Left lung (tissue), 14 donors: ENCODE measurements at places on chromosomes 16 and 17. TPM values are rescaled to one million over a fixed set of nuclear protein-coding genes. Genes with fewer than 3 reads are reported as not detected.

WFDC1 gene
- 7.7 TPM for polyA plus RNA-seq

TMEM88 gene
- polyA plus RNA-seq = 19.3 TPM

- H3K4me3 ChIP-seq = peak within 1 kb of the TSS; percentile 62
- H3K27ac ChIP-seq = peak within 1 kb of the TSS; percentile 73
- peaks cover 46% of the 10 kb centered on the region for H3K27me3 ChIP-seq
- H3K36me3 ChIP-seq = peaks cover 6% of the 10 kb centered on the region
Observed at GRCh38 chr17:83079352-83079747, at the start of gene METRNL. Gene METRNL, plus strand, starts transcription at chr17:83079609. Its CDS starts 207 bp downstream, at chr17:83079816.

DNA sequence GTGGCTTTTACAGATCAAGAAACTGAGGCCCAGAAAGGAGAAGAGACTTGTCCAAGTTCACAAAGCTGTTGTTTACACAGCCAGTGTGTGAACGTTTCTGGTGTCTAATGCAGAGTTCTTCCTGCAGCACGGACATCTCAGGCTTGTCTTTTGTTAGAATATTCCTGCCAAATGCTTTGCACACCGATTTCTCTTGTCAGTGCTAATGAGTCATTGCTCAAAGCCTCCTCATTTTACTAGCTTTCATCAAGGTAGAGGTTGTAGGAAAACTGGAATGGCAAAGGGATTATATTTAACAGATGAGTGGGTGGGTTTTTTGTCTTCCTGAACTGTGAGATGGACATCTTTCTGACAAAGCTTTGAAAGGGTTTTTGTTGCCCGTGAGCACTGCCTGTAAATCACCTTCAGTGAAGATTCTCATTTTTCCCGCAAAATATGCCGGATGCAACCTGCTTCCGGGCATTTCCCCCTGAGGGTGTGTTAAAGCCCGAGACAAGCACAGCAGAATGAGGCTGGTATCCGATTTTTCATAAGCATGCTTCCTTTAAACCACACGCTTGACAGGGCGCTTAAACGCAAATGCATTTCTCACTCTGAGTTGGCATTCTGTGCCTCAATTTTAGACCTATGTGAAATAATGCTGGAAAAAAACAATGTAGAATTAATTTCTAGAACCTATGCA, 14.7 kb downstream of the PMM2 start:
- no peak for DNase-seq
- H3K27ac ChIP-seq = no peak overlapping the region
- no peaks in the 10 kb centered on the region for H3K36me3 ChIP-seq
- H3K4me1 ChIP-seq = peaks cover 3% of the 10 kb centered on the region
- no peak overlapping the region for H3K4me3 ChIP-seq

GRCh38 chr17:9959377-9959981, 54.4 kb upstream of the RCVRN start:
- peak overlapping the region; percentile 16 for H3K27ac ChIP-seq
- DNase-seq = no peak
- H3K4me3 ChIP-seq = no peak overlapping the region
- H3K27me3 ChIP-seq = peaks cover 31% of the 10 kb centered on the region
- peaks cover 43% of the 10 kb centered on the region for H3K36me3 ChIP-seq

GRCh38 chr16:71929048-71929447, 33.7 kb downstream of the IST1 start:
- peaks cover 81% of the 10 kb centered on the region for H3K36me3 ChIP-seq
- peak overlapping the region; percentile 2 for H3K27ac ChIP-seq
- no peak for DNase-seq
- no peak overlapping the region for H3K4me3 ChIP-seq

DNA sequence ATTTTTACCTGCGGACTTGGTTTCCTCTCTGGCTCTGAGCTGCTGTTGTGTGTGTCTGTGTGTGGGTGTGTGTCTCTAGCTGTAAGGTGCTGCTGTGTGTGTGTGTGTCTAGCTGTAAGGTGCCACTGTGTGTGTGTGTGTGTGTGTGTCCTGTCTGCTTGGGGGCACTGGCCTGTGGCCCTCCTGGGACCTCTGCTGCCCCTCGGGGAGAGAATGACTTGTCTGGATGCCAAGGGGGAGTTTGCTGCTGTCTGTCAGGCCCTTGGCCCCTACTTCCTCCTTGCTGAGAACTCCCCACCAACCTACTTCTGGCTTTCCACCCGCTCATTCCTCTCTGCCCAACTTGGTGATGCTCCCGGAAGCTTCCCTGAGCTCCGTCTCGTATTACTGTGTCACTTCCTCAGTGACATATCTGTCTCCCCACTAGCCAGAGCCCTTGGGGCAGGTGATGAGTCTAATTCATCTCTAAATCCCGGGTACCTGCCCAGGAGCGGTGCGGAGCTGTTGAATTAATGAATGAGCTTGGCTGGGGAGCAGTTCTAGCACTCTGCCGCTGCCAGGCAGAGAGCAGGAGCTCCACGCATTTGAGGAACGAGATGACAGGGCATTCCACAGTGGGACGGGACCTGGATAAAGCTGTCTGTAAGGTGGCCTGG, 3.5 kb upstream of the LASP1NB start:
- H3K4me3 ChIP-seq = no peak overlapping the region
- H3K4me1 ChIP-seq = peaks cover 60% of the 10 kb centered on the region
- no peak overlapping the region for H3K27ac ChIP-seq
- no peaks in the 10 kb centered on the region for H3K27me3 ChIP-seq
- no peak for DNase-seq

DNA sequence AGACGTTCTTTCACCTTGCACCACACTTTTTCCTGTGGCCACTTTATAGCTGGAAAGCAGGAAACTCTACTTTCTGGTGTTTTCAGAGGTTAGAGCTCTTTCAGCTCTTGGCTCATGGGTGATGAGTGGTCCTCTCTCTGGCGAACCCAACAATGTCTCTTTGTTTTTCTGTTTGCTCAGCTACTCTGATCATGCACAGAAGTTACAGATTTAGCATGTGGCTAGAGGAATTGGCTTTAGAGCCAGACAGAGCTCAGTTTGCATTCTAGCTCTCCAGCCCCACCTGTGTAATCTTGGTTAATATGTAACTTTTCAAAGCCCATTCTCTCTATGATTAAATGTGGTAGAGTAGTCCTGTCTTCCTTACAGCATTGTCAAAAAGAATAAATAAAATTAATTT, 225.2 kb downstream of the HAPSTR1 start:
- H3K4me3 ChIP-seq = no peak overlapping the region
- H3K4me1 ChIP-seq = no peaks in the 10 kb centered on the region
- no peaks in the 10 kb centered on the region for H3K27me3 ChIP-seq
- DNase-seq = peak; percentile 71
- H3K27ac ChIP-seq = no peak overlapping the region

CD300E gene
- 0.74 TPM for polyA plus RNA-seq

DNA sequence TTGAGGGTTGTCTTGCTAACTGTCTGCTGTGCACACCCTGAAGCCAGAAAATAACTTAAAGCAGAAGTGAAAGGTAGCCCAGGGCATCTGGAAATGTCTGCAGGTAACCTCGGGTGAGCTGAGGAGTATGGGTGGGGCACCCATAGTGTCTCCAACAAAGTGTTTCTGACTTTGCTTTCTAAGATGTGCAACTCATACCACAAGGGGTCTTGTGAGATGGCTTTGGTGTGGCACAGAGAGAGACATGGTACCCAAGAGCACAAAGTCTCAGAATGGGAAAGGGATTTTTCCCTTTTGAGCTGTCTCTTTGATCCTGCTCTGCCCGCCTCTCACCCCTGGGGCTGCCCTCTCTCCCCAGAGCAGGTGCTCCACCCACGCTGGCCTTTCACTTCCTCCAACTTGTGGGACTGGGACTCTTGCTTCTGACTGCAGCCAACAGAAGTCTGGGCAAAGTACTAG, 6.9 kb downstream of the CHD9 start:
- H3K36me3 ChIP-seq = no peaks in the 10 kb centered on the region
- H3K27ac ChIP-seq = no peak overlapping the region
- peaks cover 65% of the 10 kb centered on the region for H3K4me1 ChIP-seq
- no peak overlapping the region for H3K4me3 ChIP-seq
- no peaks in the 10 kb centered on the region for H3K27me3 ChIP-seq

KLHL10 gene
- polyA plus RNA-seq = 0.11 TPM

DNA sequence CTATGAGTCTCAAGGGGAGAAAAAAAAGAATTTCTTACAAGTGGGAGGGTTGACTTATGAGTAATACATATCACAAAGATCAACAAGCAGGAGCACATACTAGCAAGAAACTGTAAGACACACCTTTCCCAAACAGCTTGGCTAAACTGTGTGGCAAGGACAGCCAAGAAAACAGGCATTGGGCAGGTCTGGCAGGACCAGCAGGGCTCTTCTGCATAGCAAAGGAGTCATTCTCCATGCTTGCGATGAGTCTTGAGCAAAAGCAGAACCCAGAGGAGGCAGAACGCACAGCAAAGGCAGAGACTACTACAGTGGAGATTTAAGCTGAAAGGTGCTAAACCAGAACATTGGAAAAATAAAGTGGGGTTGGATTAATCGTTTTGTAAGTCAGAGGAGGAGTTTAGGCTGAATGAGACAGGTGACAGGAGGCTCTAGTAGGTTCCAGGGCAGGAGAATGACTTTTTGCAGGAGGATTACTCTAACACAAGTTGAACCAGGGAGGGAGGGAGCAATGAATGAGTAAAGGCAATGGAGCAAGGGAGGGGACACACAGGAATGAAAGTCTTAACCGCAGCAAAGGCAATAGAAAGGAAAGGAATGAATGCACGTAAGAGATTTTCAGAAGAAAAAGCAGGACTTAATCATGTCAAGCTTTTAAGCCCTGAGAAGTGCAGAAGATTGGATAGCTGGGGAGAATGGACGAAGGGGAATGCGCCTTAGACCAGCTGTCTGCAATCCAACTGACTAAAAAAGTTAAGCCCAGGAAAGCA, 2.7 kb downstream of the N4BP1 start:
- H3K4me3 ChIP-seq = peak overlapping the region; percentile 97
- no peaks in the 10 kb centered on the region for H3K27me3 ChIP-seq
- H3K4me1 ChIP-seq = peaks cover 40% of the 10 kb centered on the region
- H3K36me3 ChIP-seq = no peaks in the 10 kb centered on the region

DNA sequence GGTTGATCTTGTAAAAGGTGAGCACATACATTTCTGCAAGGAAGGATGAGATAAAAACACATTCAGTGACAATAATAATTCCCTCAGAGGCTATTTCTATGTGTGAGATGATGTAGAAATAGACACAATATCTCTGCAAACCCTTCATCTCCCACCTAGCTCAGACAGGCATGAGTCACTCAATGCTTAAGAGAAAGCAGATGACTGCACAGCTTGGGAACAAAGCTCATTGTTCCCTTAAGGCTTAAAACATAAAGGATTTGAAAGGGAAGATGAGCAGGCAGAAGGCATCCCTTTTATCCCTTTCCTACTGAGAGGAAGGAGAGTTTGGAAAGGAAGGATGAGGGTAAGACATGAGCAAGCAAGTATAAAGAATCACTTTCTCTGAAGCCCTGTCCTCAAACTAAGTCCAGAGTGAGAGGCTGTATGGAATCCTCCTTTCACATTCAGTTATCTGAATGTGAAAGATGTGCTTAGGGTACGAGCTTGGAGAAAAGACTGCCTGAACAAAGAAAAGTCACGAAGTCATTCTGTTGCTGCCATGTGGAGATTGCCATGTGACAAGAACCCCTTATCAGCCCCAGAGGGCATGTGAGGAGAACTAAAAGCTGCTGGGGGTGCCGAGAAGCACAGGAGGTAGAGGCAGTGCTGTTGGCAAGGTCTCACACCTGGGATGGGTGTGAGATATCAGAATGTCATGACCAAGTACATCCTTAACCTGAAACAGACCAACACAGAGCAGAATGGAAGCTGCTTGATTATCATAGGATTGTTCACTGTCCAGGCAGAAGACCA, 58.2 kb downstream of the CNTNAP4 start:
- H3K27ac ChIP-seq = no peak overlapping the region
- no peaks in the 10 kb centered on the region for H3K27me3 ChIP-seq
- DNase-seq = no peak
- H3K36me3 ChIP-seq = no peaks in the 10 kb centered on the region
- H3K4me1 ChIP-seq = no peaks in the 10 kb centered on the region
- no peak overlapping the region for H3K4me3 ChIP-seq

- H3K4me3 ChIP-seq = peak overlapping the region; percentile 75
- H3K27ac ChIP-seq = peak overlapping the region; percentile 98
- DNase-seq = peak; percentile 70
- no peaks in the 10 kb centered on the region for H3K4me1 ChIP-seq
- no peaks in the 10 kb centered on the region for H3K36me3 ChIP-seq
- no peaks in the 10 kb centered on the region for H3K27me3 ChIP-seq
Observed at GRCh38 chr17:49193513-49194296, 16.7 kb downstream of the GNGT2 start.

- no peaks in the 10 kb centered on the region for H3K27me3 ChIP-seq
- no peaks in the 10 kb centered on the region for H3K4me1 ChIP-seq
- H3K4me3 ChIP-seq = no peak overlapping the region
- peak; percentile 91 for DNase-seq
Observed at GRCh38 chr16:85253084-85253941, 141.0 kb upstream of the CIBAR2 start.

DNA sequence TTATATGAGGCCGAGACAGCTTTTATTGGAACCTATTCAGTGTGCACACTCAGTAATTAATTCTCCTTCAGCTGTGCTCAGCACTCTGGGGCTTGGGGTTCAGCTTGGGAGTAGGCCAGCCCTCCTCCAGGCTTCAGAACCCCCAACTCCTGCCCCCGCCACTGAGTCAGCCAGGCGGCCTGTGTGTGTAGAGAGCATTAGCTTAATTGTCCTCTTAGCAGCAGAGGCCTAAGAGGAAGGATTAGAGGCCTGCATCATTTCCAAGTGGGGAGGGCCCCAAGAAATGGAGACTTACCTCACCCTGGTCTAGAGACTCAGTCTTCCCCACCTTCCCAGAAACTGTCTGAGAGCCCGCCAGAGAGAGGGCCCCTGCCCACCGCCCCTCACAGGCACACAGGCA, 772 bp downstream of the PRSS53 start:
- no peak overlapping the region for H3K27ac ChIP-seq
- peaks cover 82% of the 10 kb centered on the region for H3K36me3 ChIP-seq
- no peak for DNase-seq
